ENCODE measurements at places on chromosomes 3 and 15. TPM values are rescaled to one million over a fixed set of nuclear protein-coding genes. Genes with fewer than 3 reads are reported as not detected.

GRCh38 chr3:5429517-5429890 lies 242.0 kb downstream of the EDEM1 start:
- no peak for DNase-seq

DNA sequence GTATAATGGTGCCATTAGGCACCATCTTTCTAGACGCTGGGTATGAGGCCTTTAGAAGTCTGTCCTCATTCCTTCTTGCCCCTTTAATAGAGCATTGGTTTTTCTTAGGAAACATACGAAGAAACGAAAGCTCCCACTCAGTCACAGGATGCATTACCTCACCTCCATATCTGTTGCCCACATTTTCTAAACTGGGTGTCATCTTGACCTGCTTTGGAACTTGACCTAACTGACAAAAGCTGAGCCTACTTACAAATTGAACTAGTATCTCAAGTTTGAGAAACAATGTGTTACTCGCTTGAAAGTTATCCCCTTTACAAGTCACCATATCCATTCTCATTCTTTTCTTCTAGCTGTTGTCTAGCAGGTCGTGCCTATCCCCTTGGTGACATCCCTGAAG lies 102.7 kb downstream of the VPS8 start:
- no peak for DNase-seq

DNA sequence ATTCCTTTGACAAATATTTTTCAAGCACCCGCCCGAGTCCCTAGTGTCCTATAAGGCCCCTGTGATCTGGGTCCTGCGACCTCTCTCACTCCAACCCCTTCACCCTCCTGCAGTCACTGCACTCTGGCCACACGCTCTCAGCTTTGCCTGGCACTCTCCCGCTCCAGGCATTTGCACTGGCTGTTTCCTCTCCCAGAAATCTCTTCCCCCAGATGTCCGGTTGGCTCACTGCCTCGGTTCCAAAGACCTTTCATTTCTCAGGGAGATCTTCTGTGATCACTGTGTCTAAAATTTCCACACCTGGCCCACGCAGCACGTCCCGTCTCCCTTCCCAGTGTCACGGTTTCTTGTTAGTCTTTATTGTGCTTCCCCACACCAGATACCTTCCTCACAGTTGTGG lies 97.4 kb downstream of the WNT7A start:
- DNase-seq: no peak

DNA sequence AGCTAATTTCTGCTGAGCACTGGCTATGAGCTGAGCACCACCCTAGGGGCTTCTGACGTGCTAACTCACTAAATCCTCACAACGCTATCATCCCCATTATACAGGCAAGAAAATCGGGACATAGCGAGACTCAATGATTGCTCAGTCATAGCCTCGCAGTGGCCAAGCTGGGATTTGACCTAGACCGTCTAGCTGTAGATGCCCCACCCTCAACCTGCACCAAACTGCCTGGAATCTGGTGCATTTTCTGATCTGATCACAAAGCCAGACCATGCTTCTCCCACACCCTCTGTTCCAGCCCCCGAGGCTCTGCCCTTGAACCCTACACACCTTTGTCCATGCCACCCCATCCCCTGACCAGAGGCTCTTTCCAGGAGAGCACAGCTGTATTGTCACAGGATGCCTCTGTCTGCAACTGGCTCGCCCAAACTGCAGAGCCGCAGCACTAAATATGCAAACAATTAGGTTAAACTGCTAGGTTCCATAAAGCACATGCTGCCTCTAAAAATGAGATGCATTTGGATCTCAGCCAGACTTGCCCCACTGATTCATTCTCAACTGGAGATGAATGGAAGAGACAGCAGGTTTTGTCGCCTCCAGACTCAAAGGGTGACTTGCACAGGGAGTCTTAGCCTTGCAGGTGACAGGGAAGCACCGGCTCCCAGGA lies 95.2 kb downstream of the NUP210 start:
- DNase-seq: no peak

- no peak for DNase-seq
These were observed 240.8 kb upstream of the CNTN6 start for GRCh38 chr3:852033-852432.

The TRIM71 gene
- 2.4 TPM for total RNA-seq

The COL8A1 gene
- total RNA-seq: 24.4 TPM

- no peak for DNase-seq
These were observed 93.3 kb downstream of the SV2B start for GRCh38 chr15:91193378-91193720.

- DNase-seq: no peak
These were observed 6.2 kb downstream of the PSMD6 start for GRCh38 chr3:64016941-64017620.

- no peak for DNase-seq
These were observed 1398.0 kb upstream of the ALCAM start for GRCh38 chr3:103968751-103969150.

- no peak for DNase-seq
These were observed 152.9 kb downstream of the ATP10A start for GRCh38 chr15:25710184-25710583.

The NR1I2 gene
- 0.14 TPM for total RNA-seq

DNA sequence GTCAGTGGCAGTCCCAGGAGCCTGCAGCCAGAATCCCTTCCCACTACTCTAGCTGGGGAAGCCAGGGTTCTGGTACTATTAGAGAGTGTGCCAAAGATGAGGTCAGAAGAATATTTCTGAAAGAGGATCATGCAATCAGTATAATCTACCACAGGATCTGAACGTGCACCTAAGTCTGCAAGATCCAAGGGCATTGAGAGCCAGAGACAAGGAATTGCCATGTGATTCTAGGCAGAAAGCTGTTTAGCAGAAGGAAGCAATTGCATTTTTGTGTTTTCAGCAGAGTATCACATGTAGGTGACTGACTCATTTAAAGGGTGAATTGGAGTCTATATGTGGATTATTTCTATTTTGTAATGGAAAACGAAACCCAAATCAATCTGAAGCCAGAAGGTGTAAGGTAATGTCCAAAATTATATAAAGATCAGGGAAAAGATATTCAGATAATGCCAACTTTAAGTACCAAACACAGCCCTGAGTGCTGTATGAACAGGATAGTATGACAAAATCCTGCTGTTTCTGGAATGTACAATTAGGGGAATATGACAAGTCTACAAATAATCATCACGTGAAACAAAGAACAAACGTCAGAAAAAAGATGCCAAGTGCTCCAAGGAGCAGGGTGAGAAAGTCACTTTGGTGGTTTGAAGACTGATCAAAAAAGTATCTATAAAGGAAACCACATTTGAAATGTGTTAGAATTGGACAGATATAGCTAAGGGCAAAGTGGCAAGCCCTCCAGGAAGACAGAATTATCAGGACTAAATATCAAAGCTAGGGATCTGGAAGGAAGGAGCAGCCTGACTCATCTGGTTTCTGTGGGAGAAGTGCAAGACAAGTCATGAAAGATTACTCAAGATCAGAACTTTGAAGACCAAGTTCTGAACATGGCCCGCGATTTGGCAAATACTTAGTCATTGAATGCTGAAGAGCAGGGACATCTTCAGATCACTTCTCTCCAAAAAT lies 1036.6 kb downstream of the NTRK3 start:
- no peak for DNase-seq

- DNase-seq: no peak
These were observed 16.2 kb upstream of the ANKDD1A start for GRCh38 chr15:64895285-64896065.
